GM23338 (cell line): ENCODE measurements at places on chromosomes 3 and 15. TPM values are rescaled to one million over a fixed set of nuclear protein-coding genes. Genes with fewer than 3 reads are reported as not detected.

DNA sequence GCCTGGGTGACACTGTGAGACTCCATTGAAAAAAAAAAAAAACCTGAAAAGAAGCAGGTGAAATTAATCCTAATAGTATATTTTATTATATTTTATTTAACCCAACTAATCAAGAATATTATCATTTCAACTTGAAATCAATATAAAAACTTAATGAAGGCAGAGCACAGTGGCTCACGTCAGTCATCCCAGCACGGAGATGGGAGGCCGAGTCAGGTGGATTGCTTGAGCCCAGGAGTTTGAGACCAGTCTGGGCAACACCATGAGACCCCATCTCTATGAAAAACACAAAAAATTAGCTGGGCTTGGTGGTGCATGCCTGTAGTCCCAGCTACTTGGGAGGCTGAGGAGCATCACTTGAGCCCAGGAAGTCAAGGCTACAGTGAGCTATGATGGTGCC is 33.3 kb upstream of the SLC41A3 start:
- no peaks in the 10 kb centered on the region for H3K27me3 ChIP-seq
- no peak overlapping the region for H3K4me3 ChIP-seq
- H3K36me3 ChIP-seq, result no peaks in the 10 kb centered on the region
- H3K4me1 ChIP-seq, result no peaks in the 10 kb centered on the region

DNA sequence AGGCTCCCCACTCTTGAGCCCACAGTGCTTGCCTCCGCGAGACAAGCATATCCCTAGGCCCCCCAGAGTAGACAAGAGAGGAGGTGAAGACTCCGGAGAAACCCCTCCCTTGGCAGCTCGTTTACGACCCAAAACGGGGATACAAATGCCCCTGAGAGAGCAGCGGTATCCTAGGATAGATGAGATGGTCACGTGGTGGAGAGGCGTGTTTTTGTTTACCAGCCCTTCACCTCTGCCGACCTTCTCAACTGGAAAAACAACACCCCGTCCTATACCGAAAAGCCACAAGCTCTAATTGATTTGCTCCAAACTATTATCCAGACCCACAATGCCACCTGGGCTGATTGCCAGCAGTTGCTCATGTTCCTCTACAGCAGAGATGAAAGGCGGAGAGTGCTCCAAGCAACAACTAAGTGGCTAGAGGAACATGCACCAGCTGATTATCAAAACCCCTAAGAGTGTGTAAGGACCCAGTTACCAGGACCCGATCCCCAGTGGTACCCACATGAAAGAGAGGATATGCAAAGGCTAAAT is 99.5 kb upstream of the OSBPL11 start:
- no peak overlapping the region for H3K27ac ChIP-seq
- no peak overlapping the region for H3K4me3 ChIP-seq

DNA sequence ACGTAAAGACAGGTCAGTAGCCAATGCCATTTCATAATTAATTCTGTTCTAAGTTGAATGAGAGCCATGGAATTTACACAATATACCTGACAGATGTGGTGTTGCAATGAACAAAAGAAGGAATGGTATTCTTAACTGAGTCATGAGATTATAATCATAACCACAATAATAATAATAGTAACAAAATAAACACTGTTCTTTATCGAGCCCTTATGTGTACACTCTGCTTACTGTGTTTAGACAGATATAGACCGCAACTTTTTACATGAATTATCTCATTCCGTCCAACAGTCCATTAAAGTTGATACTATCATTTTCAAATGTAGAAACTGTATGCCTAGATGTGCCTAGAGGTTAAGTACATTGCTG is 28.2 kb upstream of the SCAANT1 start:
- DNase-seq, result no peak
- no peaks in the 10 kb centered on the region for H3K27me3 ChIP-seq
- no peak overlapping the region for H3K27ac ChIP-seq
- H3K36me3 ChIP-seq, result no peaks in the 10 kb centered on the region
- H3K4me3 ChIP-seq, result no peak overlapping the region
- no peaks in the 10 kb centered on the region for H3K4me1 ChIP-seq

DNA sequence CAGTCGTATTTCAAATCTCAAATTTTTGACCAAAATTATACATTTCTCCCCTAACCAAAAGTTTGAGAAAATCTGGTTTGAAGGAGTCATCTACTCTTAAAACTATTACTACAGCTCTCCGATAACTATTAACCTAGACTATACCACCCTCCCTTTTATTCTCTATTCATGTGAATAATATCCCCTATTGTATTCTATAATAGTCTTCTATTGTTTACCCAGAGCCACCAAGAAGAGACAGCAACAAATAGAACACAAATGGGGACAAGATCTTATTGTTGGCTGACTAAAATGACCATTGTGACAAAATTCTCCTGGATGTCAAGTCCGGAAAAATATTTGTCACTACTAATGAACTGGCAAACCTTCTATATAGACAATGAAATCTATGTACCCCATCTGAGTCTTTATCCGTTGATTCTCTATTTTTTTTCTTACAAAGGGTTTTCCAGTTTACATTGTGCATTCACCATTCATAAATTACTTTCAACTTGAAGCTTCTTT is 618.0 kb downstream of the CADM2 start:
- H3K4me1 ChIP-seq, result no peaks in the 10 kb centered on the region
- H3K4me3 ChIP-seq, result no peak overlapping the region
- no peaks in the 10 kb centered on the region for H3K36me3 ChIP-seq
- no peaks in the 10 kb centered on the region for H3K27me3 ChIP-seq
- no peak for DNase-seq

- H3K36me3 ChIP-seq, result no peaks in the 10 kb centered on the region
- H3K27me3 ChIP-seq, result no peaks in the 10 kb centered on the region
- no peaks in the 10 kb centered on the region for H3K4me1 ChIP-seq
Measured at GRCh38 chr3:71702131-71703024, 22.8 kb downstream of the EIF4E3 start.

DNA sequence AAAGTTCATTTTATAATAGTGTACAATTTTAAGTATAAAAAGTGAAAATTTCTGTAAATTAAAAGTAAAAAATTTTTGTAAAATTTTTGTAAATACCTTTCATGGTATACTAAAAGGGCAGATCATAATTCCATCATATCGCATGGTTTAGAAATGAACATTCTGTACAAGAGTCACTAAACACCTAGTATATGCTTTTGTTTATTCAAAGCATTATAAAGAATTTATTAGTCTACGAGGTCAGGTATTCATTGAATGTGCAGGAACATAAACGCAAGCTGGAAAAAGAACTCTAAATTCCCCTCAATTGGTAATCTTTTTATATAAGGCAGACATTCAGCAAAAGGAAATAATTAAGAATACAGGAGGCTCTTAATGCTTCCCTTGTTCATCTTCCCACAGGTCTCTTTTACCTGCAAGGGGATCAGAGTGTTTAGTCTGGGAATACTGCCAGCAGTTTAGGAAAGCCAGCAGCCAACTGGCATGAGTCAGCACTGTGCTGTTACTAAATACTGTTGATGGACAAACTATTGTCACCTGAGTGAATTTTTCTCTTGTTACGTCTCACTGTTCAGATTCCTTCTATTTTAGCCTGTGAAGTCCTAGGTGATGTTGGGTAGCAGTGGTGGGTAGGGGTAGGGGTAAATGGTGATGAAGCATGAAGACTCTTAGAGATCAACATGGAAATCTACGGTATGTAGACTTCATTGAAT is 70.1 kb downstream of the UQCC5 start:
- peaks cover 11% of the 10 kb centered on the region; the same call in 1 of the 2 replicates for H3K36me3 ChIP-seq
- no peak overlapping the region for H3K4me3 ChIP-seq
- no peak for DNase-seq
- H3K27me3 ChIP-seq, result no peaks in the 10 kb centered on the region
- no peak overlapping the region for H3K27ac ChIP-seq

CDHR4 gene
- total RNA-seq, result 0.24 TPM in 1 of 2 replicates, not detected in the other

MYH15 gene
- 0.04 and 0.07 TPM in 2 replicates for total RNA-seq

OSTN gene
- not detected in 2 replicates for total RNA-seq
